ENCODE measurements at places on chromosomes 1 and 21.
A peak's percentile ranks its signal among the peaks of the same experiment; 100 is the strongest.

DNA sequence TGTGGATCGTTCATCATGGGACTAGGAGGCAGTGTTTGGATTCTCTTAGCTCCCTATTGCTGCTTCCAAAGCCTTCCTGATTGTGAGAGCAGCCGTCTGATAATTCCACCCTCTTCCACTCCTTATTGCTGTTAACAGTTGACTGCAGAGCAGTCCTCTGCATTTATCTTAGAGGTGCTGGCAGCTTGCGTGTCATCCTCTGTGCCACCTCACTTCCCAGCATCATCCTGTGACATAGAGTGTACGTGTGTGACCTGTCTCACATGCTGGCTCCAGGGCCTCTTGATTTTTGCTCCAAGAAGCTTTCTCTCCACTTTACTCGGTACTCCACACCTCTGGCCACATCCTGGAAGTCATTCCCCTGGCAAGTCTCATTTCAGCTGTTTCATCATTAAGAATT is 53.0 kb upstream of the DYNLT5 start:
- DNase-seq: no peak

DNA sequence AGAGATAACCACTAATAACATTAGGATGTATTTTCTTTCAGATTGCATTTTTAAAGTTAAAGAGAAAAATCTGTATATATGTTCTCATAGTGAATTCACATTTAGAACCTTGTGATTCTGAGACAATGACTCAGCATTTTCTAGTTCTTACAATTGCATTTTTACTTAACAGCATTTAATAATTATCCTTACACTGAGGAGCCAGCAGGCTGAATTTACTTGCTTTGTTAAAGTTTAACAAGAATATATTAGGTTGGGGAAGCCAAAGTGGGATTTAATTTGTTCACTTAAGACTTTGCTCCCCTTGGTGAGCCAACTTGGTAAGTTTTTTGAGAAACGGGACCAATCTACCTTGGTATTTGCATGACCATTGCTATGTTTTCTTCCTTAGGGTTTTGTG is 4.5 kb downstream of the PATJ start:
- DNase-seq: no peak

GRCh38 chr1:16175610-16176553 is 20.0 kb upstream of the EPHA2 start:
- DNase-seq: no peak

GRCh38 chr1:155050560-155051341 is at the start of gene ADAM15:
Gene ADAM15 (plus strand): TSS chr1:155051316. CDS start chr1:155051387, 71 bp downstream.
- DNase-seq: peak; percentile 66
